Fibroblast of villous mesenchyme (primary cell): ENCODE measurements at places on chromosomes 2 and 18.

- DNase-seq = peak; percentile 26
These were observed 200.5 kb downstream of the ACKR3 start for GRCh38 chr2:236769981-236770671.

DNA sequence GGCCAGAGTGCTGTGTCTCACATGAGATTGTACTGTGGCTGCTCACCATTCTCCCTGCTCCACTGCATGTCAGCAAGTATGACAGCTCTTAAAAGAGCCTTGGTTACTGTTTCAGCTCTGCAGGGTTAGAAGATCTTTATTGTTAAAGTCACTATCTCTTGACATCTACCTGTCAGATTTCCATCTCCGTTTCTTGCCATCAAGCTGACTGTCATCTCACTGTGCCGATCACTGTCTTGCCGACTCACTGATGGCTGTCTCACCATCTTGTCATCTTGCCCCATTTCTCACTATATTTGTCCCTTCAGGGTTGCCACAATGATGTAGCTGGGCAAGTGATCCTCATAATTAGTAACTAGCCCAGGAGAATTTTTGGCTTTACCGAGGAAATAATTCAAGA is 800.9 kb upstream of the CDH7 start:
- DNase-seq = no peak

GRCh38 chr2:12555012-12555645 is 161.6 kb upstream of the TRIB2 start:
- peak; percentile 67 for DNase-seq

DNA sequence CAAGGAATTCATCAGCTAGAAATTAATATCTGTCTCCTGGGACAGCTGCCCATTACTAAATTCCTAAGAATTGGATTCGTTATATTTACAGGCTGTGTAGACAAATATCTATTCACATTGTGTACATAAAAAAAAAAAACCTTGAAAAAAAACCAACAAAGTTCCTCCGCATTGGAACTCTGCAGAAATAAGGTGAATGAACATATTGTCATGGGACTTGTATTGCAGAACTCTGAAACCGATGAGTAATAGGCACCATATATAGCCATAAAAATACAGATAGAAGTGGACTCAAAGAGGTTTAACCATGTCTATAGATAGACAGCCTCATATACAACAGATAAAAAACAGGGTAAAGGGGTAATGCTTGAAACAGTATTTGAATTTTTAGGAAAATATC is 909.9 kb upstream of the CHAC2 start:
- no peak for DNase-seq

- no peak for DNase-seq
These were observed 54.9 kb downstream of the TMEFF2 start for GRCh38 chr2:192139813-192140212.

DNA sequence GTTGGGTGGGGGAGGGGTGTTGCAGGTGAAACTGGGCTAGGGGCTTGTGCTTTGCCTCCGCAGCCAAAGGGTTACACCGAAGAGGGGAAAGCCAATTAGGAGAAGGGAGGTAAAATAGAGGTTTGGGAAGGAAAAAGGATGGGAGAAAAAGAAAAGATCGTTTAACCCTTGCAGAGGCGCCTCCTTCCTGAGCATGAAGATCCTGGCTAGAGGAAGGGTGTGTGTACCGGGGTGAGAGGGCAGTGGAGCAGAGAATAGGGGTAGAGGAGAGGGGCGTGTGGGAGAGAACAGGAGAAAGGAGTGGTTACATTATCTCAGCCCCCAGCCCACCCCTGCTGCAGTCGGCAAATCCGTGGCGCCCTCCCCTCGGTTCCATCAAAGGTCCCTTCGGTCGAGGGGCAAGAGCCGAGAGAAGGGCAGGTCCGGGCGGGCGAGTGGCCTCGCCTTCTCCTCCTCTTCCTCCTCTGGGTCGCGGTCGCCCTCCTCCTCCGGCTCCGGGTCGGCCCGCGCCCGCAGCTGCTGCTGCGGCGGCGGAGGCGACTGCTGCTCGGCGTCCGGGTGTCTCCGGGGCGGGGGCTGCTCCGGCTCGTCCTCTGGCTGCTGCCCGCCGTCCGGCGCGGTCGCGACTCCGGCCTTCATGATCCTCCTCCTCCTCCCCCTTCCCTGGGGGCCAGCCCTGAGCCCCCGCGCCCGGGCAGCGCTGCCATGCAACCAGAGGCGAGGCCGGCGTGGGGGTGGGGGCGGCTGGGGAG is 1.1 kb downstream of the MARCHF4 start:
- no peak for DNase-seq
